GM23338 (cell line): ENCODE measurements at places on chromosomes 12 and 14. TPM values are rescaled to one million over a fixed set of nuclear protein-coding genes. Genes with fewer than 3 reads are reported as not detected.

DNA sequence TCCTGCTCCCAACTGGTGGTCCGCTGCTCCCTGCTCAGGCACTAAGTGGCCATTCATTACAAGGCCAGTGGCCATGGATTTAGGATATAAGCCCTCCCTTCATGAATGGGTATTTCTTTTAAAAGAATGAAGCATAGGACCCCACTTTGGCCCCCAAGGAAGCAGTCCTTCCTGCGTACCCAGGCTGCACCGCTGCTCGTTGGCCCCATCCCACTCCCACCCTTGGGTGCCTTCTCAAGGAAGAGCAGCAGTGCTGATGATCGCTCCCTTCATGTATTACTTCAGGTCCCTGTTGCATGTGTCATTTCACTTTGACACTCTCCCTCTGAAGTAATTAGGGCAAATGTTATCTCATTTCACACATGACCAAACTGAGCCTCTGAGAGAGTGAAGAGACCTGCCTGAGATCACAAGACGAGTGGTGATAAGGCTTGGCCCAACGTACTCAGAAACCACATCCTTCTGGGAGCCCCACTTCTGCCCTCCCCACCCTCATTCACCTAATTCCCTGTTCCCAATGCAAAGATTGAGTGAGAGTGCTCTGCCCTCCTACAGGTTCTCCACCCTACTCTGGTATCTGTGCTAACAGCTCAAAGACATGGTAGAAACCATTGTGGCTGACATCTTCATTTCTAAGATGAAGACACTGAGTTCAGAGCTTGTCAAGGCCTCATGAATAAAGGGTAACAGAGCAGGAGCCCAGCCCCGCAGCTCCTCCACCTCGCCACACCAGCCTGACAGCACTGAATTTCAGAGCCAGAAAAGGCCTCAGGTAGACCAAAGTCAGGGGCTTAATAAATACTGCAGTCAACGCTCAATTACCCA, 10.3 kb upstream of the KRT2 start:
- DNase-seq = no peak
- no peak overlapping the region for H3K27ac ChIP-seq
- no peaks in the 10 kb centered on the region for H3K36me3 ChIP-seq
- H3K4me1 ChIP-seq = no peaks in the 10 kb centered on the region
- H3K4me3 ChIP-seq = no peak overlapping the region
- no peaks in the 10 kb centered on the region for H3K27me3 ChIP-seq

- H3K27ac ChIP-seq = no peak within 1 kb of the TSS
- H3K4me1 ChIP-seq = peaks cover 25% of the 10 kb centered on the region
- H3K36me3 ChIP-seq = no peaks in the 10 kb centered on the region
- H3K27me3 ChIP-seq = peaks cover 31% of the 10 kb centered on the region
- H3K4me3 ChIP-seq = peak within 1 kb of the TSS; percentile 53
Measured at GRCh38 chr12:113149361-113150150, at the start of gene CFAP73. CFAP73 (plus strand) TSS chr12:113149724; CDS start chr12:113149858, 134 bp downstream.

GRCh38 chr12:1793426-1794210, 26.7 kb upstream of the LRTM2 start:
- H3K27ac ChIP-seq = no peak overlapping the region
- no peaks in the 10 kb centered on the region for H3K36me3 ChIP-seq
- no peak overlapping the region for H3K4me3 ChIP-seq
- peaks cover 5% of the 10 kb centered on the region for H3K27me3 ChIP-seq
- no peak for DNase-seq

DNA sequence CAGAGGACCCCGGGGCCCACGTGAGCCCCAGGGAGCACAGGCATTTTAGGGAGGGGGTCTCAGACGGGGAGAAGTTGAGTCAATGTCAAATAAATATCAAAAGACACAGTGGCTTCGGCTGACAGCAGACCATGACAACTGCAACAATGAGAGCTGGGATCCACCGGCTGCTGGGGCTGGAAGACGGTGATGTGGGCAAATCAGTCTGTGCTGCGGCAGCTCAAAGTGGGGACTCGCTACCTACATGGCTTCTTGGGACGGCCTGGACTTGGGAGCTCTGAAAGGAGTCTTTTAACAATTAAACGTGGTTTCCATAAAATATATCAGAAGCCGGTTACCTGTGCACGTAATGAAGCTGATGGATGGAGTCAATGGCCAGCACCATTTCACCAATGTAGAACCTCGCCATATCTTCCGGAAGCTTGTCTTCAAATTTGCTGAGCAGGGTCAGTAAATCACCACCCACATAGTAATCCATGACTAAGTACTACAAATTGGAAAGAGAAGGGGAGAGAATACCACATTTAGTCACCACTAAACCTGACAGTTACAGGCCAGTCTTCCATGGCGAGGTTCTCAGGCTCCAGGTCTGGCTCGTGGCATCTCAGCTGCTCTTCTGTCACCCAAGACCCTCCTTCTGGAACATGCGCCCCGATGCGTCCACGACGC, 58.0 kb downstream of the CDC42BPB start:
- DNase-seq = no peak
- no peak overlapping the region for H3K27ac ChIP-seq
- no peaks in the 10 kb centered on the region for H3K27me3 ChIP-seq
- no peak overlapping the region for H3K4me3 ChIP-seq
- H3K36me3 ChIP-seq = peaks cover 6% of the 10 kb centered on the region; the same call in 1 of the 2 replicates
- H3K4me1 ChIP-seq = no peaks in the 10 kb centered on the region

GRCh38 chr12:57224278-57224972, 5.1 kb upstream of the SHMT2 start:
- H3K36me3 ChIP-seq = no peaks in the 10 kb centered on the region
- peak; percentile 86 for DNase-seq
- H3K27me3 ChIP-seq = peaks cover 97% of the 10 kb centered on the region
- peaks cover 68% of the 10 kb centered on the region for H3K4me1 ChIP-seq
- H3K27ac ChIP-seq = no peak overlapping the region
- peak overlapping the region; percentile 61 for H3K4me3 ChIP-seq

GRCh38 chr14:35687335-35687939, 121.7 kb downstream of the RALGAPA1 start:
- H3K27me3 ChIP-seq = no peaks in the 10 kb centered on the region
- no peak overlapping the region for H3K27ac ChIP-seq
- H3K4me3 ChIP-seq = no peak overlapping the region
- H3K4me1 ChIP-seq = no peaks in the 10 kb centered on the region

GRCh38 chr14:23514644-23514957, 37.0 kb downstream of the ZFHX2 start:
- no peaks in the 10 kb centered on the region for H3K27me3 ChIP-seq
- H3K4me3 ChIP-seq = no peak overlapping the region

DNA sequence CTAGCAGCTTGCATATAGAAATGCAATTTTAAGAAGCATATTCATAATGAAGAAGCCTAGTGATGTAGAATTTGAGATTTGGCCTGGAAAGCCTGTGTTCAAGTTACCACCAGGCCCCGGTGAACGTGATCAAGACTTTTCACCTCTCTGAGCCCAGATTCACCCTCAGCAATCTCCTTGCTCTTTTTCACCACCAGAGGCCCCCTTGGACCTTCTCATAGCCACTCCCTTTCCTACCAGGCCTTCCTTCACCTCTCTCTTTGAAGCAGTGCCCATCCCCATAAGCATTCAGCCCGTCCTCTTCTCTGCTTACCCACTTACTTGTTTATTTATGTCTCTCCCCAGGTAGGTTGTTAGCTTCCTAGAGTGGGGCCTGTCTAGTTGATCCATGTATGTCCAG, 1280.9 kb downstream of the AACS start:
- DNase-seq = no peak
- no peaks in the 10 kb centered on the region for H3K27me3 ChIP-seq
- peaks cover 3% of the 10 kb centered on the region; the same call in 1 of the 2 replicates for H3K36me3 ChIP-seq
- no peak overlapping the region for H3K27ac ChIP-seq
- no peak overlapping the region for H3K4me3 ChIP-seq
- H3K4me1 ChIP-seq = no peaks in the 10 kb centered on the region

DNA sequence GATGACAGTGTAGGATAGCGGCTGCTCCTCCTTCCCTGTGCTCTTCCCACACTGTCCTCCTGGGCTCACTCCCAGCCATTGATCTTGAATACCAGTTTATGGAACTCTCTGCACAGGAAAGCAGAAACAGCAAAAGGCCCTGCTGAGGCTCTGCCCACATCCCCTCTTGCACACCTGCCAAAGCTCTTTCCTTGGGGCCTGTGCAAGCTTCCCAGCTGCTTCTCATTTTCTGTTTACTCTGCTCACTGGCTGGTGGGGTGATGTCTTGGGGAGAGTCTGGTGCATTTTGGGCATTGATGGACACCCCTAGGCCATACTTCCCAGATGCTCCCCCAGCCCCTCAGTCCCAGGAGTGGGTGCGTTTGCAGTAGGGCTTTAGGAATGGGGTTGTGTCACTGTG, 361.8 kb downstream of the TMEM121 start:
- no peak overlapping the region for H3K27ac ChIP-seq
- H3K27me3 ChIP-seq = no peaks in the 10 kb centered on the region
- no peak overlapping the region for H3K4me3 ChIP-seq
- H3K4me1 ChIP-seq = no peaks in the 10 kb centered on the region

EIF4B gene
- 564 and 584 TPM in 2 replicates for total RNA-seq

INTS13 gene
- 94.1 and 137 TPM in 2 replicates for total RNA-seq

KRT72 gene
- not detected in 2 replicates for total RNA-seq
